ENCODE measurements at places on chromosomes 7 and 10. TPM values are rescaled to one million over a fixed set of nuclear protein-coding genes. Genes with fewer than 3 reads are reported as not detected.

The PON1 gene
- 0.84 TPM for total RNA-seq

The CRPPA gene
- total RNA-seq = 9.3 TPM

The ZNF488 gene
- total RNA-seq = 2.7 TPM

The PNLIPRP1 gene
- not detected for total RNA-seq

The HOXA13 gene
- total RNA-seq = 1.6 TPM

The SMC3 gene
- 107 TPM for total RNA-seq

The FFAR4 gene
- not detected for total RNA-seq

The TRRAP gene
- total RNA-seq = 28.7 TPM

The GIMAP4 gene
- total RNA-seq = not detected

The GPR26 gene
- not detected for total RNA-seq

The LFNG gene
- total RNA-seq = 25.2 TPM

The EPHA1 gene
- 0.32 TPM for total RNA-seq

The OR2A42 gene
- total RNA-seq = not detected

The SMKR1 gene
- total RNA-seq = not detected

The RADIL gene
- 0.12 TPM for total RNA-seq

The SPDYE8 gene
- total RNA-seq = not detected

The CHN2 gene
- total RNA-seq = 3.5 TPM

The GPR146 gene
- total RNA-seq = 2.1 TPM

The GIMAP2 gene
- total RNA-seq = not detected

The BTBD16 gene
- total RNA-seq = not detected
